Stimulated activated CD8-positive, alpha-beta memory T cell treated with anti-CD3 and anti-CD28 coated beads, Interleukin-15, amount 100 ng/mL, for 4 hours (primary cell): ENCODE measurements at places on chromosomes 3 and 15.

DNA sequence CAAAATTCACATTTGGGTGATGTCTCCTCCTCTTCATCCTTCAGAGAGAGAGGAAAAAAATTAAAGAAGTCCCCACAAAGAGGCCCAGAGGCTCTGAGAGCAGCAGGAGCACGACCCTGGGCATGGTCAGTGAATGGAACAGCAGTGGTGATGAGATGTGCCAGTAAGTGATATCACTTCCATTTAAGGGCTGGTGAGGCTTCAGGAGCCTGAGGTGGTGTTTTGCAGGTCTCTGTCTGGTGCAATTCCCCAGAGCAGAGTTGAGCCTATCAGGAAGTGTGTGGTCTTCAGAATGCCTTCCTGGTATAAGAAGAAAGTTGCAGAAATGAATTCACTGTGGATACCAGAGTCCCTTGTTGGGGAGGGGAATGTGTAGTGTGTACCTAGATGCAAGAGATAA, 21.4 kb downstream of the ERICH6 start:
- no peak for DNase-seq

- no peak for DNase-seq
Measured at GRCh38 chr15:80426316-80426715, 22.1 kb downstream of the ARNT2 start.

- DNase-seq: no peak
Measured at GRCh38 chr3:155435821-155436220, 142.3 kb upstream of the STRIT1 start.

- no peak for DNase-seq
Measured at GRCh38 chr3:24161841-24162240, 216.8 kb downstream of the NR1D2 start.

DNA sequence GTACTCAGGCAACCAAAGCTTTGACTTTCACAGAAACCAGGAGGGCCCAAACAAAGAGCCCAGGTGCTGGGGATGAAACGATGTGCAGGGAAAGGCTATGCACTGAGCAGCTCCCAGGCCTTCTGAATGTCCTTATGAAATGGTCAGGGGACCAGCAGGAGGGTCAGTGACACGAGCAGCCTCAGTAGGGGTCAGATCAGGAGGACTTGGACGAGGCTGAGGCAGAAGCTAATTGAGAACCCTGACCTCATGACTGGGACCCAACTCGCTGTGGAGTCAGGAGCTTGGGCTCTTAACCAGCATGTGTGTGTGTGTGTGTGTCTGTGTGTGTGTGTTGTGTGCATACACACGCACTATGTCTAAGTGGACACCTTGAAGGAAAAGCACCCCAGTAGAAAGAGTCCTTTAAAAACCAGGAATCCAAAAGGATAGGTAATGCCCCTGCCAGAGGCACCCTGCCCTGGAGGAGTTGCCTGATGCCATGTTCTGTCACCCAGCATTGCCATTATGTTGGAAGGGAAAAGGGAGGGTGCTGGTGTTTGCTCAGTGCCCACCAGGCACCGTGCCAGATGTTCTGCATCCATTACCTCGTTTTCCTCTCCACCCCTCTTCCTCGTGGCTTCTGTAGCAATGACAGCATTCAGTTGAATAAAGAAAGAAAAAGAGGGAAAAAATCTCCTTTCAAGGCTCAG, 50.9 kb downstream of the CORO2B start:
- DNase-seq: no peak

GRCh38 chr15:101207867-101208288, 44.0 kb downstream of the CHSY1 start:
- no peak for DNase-seq

DNA sequence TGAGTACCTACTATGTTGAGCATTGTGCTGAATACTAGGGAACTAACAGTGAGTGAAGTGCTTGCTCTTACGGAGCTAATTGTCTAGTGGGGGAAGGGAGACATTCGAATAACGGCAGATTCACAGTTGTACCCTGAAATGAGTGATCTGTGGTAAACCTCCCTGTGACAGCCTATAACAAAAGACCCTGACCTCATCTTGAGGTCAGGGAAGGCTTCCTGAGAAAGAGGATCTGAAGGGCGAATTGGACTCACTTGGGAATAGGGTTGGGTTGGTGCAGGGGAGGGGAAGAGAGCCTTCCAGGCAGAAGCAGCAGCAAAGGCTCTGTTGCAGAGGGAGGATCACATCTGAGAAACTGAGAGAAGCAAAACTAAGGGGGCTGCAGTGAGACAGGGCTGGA, 13.2 kb downstream of the HPS3 start:
- no peak for DNase-seq

- DNase-seq: no peak
Measured at GRCh38 chr3:125694761-125695294, 99.5 kb upstream of the OSBPL11 start.

DNA sequence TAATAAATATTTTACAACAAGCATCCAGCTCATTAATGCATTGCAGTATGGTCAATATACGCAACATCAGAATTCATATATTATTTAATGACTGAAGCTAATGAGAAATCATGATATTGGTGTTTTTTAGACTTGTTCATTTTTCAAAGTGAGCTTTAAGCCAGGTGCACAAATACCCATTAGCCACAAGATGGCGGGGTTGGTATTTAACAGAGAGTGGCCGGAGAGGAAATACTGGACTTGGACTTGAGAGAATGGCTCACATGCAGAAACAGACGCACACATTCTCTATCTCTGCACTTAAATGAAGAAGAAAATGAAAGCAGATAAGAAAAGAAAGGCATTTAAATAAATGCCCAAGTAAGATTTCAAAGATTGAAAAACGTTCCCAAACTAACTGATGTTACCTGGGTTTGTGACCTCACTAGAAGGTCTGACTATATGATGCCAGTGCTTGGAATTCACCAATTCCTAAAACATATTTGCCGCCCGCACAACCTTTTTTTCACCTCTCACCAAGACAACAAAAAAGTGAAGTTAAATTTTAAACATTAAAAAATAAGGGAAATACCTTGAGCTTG, 21.2 kb upstream of the CRBN start:
- no peak for DNase-seq

GRCh38 chr3:151084893-151085226, 604 bp upstream of the MED12L start:
- DNase-seq: no peak

DNA sequence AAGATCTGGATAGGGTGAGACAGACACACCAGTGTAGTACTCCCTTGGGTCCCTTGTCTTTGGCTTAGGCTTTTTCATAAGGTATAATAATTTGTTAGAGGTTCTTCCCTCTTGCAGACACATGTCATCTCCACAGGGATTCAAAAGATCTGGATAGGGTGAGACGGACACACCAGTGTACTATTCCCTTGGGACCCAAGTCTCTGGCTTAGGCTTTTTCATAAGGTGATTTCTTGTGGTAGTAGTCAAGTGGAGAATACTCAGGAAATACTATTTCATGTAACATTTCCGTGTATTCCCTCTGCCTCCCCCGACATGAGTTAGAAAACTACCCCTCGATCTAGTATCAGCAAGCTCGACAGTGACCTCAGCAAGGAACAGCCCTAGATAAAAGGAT, 954 bp upstream of the MAPKBP1 start:
- DNase-seq: no peak

- DNase-seq: no peak
Measured at GRCh38 chr3:69724722-69725435, 14.4 kb upstream of the MITF start.

- no peak for DNase-seq
Measured at GRCh38 chr15:40500568-40501330, 30.0 kb downstream of the CHST14 start.

GRCh38 chr3:46944191-46944590, 32.4 kb downstream of the CCDC12 start:
- DNase-seq: no peak

DNA sequence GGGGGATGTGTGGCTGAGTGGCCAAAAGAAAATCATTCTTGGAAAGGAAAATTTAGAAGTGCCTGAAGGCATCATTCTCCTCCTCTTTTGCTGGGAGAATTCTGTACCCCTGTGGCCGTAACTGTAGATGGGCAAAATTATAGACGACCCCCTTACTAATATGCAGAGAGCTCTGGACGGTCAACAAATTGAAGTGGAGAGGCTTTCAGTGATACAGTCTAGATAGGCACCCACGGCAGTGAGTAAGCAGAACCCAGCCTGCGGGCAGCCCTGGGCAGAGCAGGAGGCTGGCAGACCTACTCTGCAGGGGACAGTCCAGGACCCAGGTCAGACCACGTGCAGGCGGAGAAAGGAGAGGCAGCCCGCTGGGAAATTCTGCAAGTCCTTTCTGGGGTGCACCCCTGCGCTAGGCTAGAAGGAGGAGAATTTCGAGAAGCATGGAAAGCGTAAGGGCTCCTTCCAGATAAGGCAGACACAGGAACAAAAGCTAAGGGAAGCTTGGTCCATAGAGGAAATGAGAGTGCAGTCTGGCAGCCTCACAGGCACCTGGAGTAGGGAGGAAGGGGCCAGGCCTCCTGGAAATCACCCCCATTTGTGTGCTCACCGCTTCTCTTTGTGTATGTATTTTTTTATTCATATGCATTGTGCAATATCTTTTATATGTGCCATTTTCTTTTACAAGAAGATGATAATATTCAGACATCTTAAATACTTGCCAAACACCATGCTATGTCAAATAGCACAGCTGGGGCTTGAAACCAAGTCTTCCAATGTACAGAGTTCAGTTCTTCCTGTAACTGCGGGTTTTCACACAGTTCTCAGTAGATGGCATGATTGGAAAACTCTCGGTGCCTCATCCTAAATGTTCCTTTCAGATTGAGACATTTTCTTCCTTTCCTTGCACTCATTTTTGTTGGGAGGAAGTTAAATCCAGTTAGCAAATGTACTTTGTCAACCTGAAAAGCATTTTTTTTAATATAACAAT, 40.2 kb downstream of the LRRK1 start:
- DNase-seq: no peak

DNA sequence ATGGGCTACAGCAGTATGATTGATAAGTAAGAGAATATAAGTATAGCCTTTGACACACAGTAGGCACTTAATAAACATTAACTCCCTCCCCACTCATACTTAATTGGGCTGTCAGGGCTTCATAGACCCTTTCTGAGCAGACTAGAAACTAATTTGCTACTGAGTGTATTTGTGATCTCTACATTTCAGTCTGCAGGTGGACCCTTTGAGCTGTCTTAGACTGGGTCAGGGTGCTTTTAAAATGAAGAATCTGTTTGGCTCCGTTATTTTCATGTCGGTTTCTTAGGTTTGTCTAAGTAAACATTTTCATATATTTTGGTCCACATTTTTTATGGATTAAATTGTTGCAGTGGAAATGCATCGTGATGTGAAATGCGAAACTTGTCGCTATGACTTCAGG, 50.3 kb upstream of the SELENOK start:
- no peak for DNase-seq

DNA sequence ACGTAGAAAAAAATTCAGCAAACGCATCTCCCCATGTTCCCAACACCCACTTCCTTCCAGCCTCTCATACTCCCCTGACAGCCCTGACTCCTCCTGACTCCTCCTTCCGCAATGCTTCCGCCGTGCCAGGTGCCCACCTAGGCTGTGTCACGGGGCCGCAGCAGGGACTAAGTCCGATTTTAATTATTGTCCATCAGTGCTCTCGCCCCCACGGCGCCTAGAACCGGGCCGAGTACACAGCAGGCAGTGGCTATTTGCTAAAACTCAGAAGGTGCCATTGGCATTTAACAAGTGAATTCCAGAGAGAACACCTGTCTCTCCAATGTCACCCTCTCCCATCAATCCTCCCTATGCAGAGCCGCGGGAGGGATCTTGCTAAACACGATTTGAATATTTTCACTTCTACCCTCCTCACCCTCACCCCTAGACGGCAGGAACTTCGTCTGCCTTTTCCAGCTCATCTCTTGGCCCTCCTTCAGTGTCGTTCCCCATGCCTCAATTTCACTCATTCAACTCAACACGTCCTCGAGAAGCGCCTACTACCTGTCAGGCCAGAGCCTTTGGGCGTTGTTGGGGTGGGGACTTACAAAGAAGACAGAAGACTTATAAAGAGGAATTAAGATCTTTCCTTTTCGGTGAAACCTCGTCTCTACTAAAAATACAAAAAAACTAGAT, 11.5 kb upstream of the SHF start:
- DNase-seq: no peak
